ENCODE measurements at places on chromosomes 3 and 15.

DNA sequence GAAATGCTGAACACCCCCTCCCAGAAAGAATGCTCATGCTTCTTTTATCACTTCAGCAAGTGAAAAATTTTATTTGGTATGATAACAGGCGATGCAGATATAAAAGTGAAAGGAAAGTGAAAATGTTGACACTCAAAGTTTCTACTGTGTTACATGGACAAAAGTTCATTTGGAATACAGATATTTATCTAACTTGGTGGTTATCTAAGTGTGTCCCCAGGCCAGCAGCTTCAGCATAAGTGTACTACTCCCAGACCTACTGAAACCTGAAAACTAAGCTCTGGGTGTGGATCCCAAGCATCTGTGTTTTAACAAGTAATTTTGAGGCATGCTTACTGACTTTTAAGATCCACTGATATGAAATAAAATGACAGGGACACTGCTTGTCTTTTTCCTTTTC lies 157.1 kb upstream of the BCHE start:
- no peak for DNase-seq

- no peak for DNase-seq
Measured at GRCh38 chr3:141389703-141390102, 21.4 kb downstream of the ZBTB38 start.

GRCh38 chr3:80087767-80088166 lies 320.0 kb upstream of the ROBO1 start:
- no peak for DNase-seq

GRCh38 chr15:58203537-58203936 lies 65.4 kb downstream of the AQP9 start:
- no peak for DNase-seq

GRCh38 chr3:24513463-24513862 lies 18.8 kb upstream of the THRB start:
- no peak for DNase-seq

- no peak for DNase-seq
Measured at GRCh38 chr3:192239956-192240355, 487.4 kb downstream of the FGF12 start.

GRCh38 chr3:69115731-69116130 lies 6.7 kb downstream of the LMOD3 start:
- no peak for DNase-seq

DNA sequence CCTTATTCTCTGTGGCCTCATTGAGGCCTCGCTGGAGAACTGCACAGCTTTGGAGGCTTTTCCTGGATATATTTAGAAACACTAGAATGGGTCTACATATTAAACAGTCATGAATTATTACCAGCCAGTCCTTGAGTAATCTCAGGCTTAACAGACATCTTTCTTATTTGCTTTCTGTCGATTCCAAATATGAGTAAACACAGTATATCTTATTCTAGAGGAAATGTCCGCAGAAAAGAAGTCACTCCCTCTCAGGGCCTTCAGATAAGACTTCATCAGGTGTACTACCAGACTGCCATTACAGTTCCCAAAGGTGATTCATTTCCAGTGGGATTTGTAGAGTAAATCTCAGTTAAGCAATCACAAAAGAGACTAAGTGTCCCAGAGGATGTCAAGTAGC lies 310.7 kb downstream of the RBMS3 start:
- DNase-seq = no peak

- peak; percentile 86 for DNase-seq
Measured at GRCh38 chr15:64895285-64896065, 16.2 kb upstream of the ANKDD1A start.

DNA sequence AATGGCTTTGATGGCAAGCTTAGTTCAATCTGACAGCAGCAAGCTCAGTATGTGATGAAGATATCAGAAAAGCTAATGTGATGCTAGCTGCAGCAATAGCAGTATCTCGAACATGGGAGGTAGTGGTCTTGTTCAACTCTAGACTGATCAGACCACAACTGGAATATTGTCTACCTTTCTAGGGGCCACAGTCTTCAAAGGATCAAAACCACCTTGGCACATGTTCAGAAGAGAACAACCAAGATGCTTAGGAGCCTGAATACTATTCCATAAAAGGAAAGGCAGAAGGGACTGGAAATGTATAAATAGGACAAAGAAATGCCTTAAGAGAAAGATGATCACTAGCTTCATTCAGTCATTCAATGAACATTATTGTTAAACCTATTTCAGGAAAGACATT lies 2.3 kb downstream of the C3orf70 start:
- no peak for DNase-seq

DNA sequence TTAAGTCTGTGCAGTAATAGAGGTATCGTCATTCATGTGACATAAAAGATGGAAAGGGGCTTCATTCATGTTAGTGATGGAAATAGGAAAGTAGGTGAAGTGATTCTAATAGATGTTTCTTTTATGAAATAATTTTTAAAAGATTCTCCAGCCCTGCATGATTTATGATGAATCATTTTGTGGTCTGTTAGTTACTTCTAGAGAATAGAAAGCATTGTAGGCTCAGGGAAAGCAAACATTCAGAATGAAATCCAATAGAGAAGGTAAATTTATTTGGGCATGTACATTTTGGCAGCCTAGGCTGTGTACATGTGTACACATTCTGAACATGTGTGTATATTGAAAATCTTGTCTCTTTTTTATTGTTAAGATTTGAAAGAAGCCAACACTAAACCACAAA lies 23.1 kb downstream of the PPARG start:
- no peak for DNase-seq

DNA sequence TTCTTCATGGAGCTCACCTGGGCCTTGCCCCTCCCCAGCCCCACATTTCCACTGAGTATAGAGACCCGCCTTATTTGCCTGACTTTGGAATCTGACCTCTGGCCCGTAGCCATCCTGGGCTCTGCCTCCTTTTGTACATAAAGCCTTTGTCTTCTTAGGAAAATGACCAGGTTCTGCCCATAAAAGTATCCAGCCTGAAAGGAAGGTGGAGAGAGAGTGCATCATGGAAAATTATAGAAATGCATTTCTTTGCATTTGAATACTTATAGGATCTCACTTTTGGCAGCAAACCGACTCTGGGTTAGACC lies 3.6 kb upstream of the SH2D7 start:
- no peak for DNase-seq

GRCh38 chr3:11220230-11220629 lies 52.0 kb upstream of the ATG7 start:
- DNase-seq = no peak

- no peak for DNase-seq
Measured at GRCh38 chr3:106067711-106068110, 198.9 kb upstream of the CBLB start.
